ENCODE measurements at places on chromosomes 1 and 21.

- no peak for DNase-seq
Measured at GRCh38 chr1:37633040-37633937, 1.4 kb downstream of the RSPO1 start.

DNA sequence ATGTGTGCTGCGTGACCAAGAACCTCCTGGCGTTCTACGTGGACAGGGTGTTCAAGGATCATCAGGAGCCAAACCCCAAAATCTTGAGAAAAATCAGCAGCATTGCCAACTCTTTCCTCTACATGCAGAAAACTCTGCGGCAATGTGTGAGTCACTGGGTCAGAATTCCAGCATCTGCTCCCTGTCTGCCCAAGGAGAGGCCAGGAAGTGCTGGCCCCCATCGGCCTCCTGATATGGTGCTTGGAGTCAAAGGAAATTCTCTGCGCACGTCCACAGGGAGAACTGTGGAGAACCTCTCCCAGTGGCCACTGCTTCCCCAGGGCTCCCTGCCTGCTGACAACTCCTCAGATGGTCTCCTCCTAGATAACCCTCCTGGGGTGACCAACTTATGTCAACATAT lies 25.6 kb upstream of the IL20 start:
- DNase-seq, result no peak

- peak; percentile 95 for DNase-seq
Measured at GRCh38 chr1:150213170-150214098, 22.5 kb downstream of the ANP32E start.

DNA sequence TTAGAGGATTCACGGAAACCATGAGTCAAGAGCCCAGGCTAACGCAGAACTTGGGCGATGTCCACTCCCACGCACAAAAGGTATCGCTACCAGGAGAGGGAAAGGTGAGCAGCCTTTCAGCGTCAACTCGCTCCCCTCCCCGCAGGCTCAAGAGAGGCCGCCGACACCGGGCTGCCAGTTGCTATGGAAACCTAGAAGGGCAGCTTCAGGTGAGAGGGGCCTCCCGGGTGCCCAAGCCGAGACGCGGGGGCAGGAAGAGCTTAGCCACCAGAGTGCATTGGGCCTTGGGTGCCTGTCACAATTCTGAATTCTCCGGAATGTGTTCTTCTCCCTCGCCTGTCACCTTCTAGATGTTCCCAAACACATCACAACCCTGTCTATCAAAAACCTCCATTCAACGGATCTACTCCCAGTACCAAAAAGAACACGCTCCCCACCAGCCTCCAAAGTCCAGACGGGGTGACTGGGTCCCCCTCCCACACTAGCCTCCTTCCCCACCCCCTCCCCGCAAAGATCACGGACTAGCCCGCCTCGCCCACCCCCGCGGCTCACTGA lies 694 bp downstream of the MEAF6 start:
- peak; percentile 6 for DNase-seq

GRCh38 chr1:212557739-212558692 lies 50.5 kb upstream of the ATF3 start:
- peak; percentile 51 for DNase-seq

GRCh38 chr1:55337801-55338447 lies 122.8 kb upstream of the USP24 start:
- no peak for DNase-seq

DNA sequence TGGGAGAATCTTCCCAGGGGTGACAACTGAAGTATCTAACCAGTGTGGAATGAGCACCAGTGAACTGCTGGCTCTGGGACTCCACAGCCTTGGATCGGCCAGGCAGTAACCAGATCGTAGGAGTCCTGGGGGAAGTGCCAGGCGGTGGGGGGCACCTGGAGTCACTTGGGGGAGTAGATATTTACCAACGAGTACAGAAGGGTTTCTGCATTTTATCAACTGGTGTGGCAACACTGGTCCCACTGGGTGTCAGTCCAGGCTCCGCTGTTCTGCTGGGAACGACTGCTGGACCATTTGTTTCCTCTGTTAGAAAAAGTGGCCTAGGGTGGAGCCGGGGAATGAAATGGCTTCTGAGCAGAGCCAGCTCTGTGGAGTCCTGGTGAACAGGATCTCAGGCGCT lies 14.4 kb downstream of the HEYL start:
- DNase-seq, result no peak

DNA sequence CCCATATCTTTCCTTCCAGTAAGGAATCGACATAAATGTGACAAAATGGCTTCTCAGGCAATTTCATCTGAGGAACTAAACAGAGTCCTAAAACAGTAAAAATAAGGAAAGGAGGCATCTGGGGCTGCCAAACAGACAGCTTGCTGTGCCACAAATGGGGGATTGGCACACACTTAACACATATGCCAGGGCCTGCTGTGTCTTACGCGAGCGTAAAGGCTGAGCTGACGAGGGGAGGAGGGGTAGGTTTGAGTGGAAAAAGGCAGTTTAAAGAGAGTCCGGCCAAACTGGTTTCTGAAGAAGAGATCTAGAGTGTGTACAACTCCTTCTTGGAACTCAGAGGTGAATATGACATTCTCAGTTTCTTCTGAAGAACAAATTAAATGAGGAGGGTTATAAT lies 244.1 kb upstream of the MAP1LC3C start:
- DNase-seq, result peak; percentile 9

All from muscle of arm (tissue), 14 donors.